ENCODE measurements at places on chromosomes 1 and 21.

- no peak for DNase-seq
These were observed 58.7 kb upstream of the WDR26 start for GRCh38 chr1:224493269-224493668.

- no peak for DNase-seq
These were observed 189.1 kb downstream of the CLIC6 start for GRCh38 chr21:34857874-34858273.

- DNase-seq = no peak
These were observed 79.4 kb upstream of the RUNX1 start for GRCh38 chr21:35128536-35128935.

- DNase-seq = no peak
These were observed 430.5 kb downstream of the MRPL39 start for GRCh38 chr21:25176637-25177412.

GRCh38 chr21:35861661-35862060 is 198.7 kb downstream of the SETD4 start:
- no peak for DNase-seq

DNA sequence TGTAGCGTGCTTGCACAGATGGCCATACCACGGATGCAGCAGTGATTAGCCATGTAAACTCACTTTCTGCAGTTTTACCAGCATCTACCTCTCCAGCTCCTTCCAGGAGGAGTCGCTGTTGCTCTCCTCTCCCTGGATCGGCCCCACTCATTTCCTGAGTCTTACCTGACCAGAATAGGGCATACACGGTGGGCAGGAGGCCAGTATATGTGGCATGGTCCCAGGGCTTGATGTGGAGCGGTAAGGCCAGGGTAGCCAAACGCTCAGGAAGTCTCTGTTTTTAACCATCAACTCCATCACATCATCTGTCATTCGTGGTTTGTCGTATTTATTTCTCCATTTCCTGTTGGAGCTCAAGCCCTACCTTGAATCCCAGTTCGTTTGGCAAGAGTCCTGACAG is 163.4 kb upstream of the USP24 start:
- DNase-seq = no peak

DNA sequence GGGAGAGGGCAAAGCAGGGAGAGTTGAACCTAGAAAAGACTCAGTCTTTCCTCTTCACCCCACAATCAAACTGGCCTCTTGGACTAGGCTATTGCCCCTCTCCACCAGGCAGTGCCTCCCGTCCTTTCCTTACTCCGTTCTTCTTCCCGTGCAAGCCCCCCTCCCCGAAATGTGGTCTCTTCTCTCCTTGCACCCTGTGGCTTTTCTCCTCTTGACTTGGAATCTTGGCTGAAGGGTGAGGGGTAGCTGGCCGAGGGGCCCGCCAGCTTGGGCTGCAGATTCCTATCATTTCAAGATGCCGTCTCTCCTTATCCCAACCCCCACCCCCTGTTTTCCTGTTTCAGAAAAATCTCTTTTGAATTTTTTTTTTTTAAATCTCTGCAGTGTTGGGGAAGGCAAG is 1.6 kb downstream of the WNT2B start:
- DNase-seq = no peak

DNA sequence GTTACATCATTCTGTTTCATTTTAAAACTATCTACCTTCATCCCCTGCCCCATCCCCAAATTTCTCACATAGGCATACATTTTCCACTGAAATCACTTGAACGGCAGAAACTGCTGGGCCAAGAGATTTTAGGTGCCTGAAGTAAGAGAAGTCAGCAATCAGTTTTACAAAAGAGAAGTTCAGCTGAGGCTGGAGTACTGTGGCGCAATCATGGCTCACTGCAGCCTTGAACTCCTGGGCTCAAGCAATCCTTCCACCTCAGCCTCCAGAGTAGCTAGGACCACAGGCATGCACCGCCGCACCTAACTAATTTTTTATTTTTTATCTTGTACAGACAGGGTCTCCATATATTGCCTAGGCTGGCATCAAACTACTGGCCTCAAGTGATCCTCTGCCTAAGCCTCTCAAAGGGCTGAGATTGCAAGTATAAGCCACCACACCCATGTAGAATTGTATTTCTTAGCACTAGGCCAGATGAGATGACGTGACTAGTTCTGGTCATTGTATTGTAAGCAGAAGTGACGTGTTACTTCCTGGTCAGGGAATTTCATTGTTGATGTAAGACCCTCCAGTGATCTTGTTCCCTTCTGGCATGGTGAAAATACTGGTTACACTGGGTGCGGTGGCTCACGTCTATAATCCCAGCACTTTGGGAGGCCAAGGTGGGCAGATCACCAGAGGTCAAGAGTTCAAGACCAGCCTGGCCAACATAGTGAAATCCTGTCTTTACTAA is 7.1 kb downstream of the BECN2 start:
- no peak for DNase-seq

GRCh38 chr21:25790122-25790877 is 55.5 kb downstream of the GABPA start:
- no peak for DNase-seq

DNA sequence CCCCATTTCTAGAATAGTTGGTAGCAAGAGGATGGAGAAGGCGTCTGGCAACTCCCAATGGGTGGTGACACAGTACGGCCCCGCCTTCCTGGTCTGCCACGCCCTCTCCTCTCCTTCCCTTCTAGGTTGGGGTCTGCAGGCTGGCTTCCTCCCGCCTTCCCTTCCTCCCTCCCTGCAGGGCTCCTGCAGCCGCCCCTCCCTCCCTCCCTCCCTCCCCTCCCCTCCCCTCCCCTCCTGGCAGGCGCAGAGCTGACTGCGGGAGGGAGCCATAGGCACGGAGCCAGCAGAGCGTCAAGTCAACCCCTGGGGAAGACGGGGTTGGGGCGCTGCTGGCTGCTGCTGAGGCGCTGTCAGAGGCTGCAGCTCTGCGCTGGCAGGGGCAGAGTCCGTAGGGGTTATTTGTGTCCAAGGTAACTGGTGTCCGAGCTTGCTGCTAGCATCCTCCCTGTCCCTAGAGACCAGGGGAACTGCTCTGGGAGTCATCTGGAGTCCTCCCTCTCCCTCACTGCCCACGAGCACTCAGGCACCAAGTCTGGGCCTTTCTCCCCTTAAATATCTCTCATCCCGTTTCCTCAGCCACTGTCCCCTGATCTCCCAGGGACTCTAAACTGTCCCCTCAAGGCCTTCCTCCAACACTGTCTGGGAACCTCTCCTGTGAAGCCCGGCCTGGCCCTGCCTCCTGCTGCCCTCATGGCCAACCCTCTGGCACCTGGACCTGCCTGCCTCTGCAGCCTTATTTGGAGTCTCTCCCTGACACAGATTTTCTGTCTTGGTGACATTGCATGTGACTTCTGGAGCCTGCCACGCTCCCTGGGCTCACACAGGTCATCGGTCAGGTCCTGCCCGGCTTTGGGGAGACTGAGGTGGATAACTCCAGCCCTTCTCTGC is 57.4 kb upstream of the ACOT11 start:
- DNase-seq = no peak

- no peak for DNase-seq
These were observed 31.4 kb downstream of the POFUT2 start for GRCh38 chr21:45256021-45256911.

- no peak for DNase-seq
These were observed 8.9 kb upstream of the DHRS3 start for GRCh38 chr1:12626888-12627287.

Measured in activated T-cell treated with anti-CD3 and anti-CD28 coated beads, Interleukin-2, amount 50 U/mL, for 4 hours (primary cell).